Placental pericyte (primary cell): ENCODE measurements at places on chromosomes 7 and 10. TPM values are rescaled to one million over a fixed set of nuclear protein-coding genes. Genes with fewer than 3 reads are reported as not detected.

HTR5A gene
- not detected in 2 replicates for total RNA-seq

HOXA3 gene
- total RNA-seq: 2.3 TPM in 1 of 2 replicates, not detected in the other

ZNF365 gene
- total RNA-seq: 0.88 and 7.0 TPM in 2 replicates

AGMO gene
- total RNA-seq: 0.22 TPM in 1 of 2 replicates, not detected in the other

CAMK1D gene
- 3.9 and 5.7 TPM in 2 replicates for total RNA-seq
